Vein endothelial cell (primary cell): ENCODE measurements at places on chromosomes 16 and 17. TPM values are rescaled to one million over a fixed set of nuclear protein-coding genes. Genes with fewer than 3 reads are reported as not detected.

PRAC2 gene
- not detected in 2 replicates for total RNA-seq

UMOD gene
- total RNA-seq: not detected in 2 replicates

ITGAX gene
- total RNA-seq: 0.65 and 1.1 TPM in 2 replicates

KRTAP2-2 gene
- total RNA-seq: not detected in 2 replicates

CLDN9 gene
- total RNA-seq: not detected in 2 replicates

TTLL6 gene
- not detected in 2 replicates for total RNA-seq

NAT9 gene
- 33.3 and 34.8 TPM in 2 replicates for total RNA-seq

MMP2 gene
- 70.8 and 78.7 TPM in 2 replicates for total RNA-seq

NECAB2 gene
- 0.57 TPM in 1 of 2 replicates, not detected in the other for total RNA-seq
